ENCODE measurements at places on chromosomes 2 and 18. TPM values are rescaled to one million over a fixed set of nuclear protein-coding genes. Genes with fewer than 3 reads are reported as not detected.

DNA sequence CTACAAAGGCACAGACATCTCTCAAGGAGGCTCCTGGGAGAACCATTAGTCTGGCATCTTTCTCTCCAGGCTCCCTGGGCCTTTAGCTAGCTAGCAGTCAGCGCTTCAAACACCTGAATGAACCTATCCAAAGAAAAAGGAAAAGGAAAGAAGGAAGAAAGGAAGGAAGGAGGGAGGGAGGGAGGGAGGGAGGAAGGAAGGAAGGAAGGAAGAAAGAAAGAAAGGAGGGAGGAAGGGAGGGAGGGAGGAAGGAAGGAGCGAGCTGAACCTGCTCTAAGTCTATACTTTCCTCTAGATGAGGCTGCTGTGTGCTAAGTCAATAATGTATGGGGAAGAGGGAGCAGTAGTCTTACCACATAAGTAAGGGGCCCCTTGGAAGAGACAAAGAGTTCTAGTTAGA is 5.1 kb upstream of the BCL11A start:
- DNase-seq, result no peak

GRCh38 chr18:79353267-79353666 is 42.5 kb upstream of the NFATC1 start:
- DNase-seq, result no peak

- no peak for DNase-seq
Observed at GRCh38 chr2:236171181-236171679, 3.0 kb upstream of the GBX2 start.

Gene ERBB4
- total RNA-seq, result 29.3 TPM

Gene SERPINB2
- total RNA-seq, result 9.3 TPM

DNA sequence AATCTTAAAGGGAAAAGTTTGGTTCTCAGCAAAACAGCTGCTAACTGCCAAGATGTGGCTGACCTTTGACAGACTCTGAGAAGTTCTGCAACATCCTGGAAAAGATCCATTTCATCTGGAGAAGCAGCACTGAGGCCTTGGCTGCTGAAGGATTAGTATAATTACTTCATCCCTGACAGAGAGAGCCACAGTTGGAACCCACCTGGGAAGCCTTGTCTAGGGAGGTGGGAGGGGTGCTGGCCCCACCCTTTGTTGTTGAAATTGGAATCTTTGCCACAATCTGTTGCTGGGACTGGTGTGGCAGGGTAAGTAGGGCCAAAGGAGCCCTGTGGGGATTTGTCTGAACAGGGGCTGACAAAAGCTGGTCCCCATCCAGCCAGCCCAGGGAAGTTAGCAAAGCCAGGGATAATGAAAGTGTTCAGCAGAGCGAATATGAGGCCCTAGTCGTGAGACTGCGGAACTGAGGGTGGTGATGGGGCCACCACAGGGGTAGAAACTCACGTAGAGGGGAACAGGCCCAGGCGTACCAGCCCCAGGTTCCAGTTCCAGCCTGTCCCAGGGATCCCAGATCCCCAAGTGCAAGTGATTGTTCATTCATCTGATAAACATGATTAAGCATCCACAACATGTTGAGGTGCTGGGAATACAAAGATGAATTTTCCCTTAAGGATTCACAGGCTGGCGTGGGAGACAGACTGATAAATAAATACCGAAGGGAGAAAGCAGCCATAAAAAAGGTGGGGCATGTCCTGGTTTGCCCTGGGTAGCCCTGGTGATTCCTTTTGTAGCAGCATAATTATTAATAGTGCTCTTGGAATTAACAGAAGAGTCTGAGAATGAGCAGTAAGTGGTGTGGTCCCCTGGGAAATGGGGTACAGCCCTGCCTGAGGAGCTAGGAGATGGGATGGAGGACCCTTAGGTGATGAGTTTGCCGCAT is 60.0 kb downstream of the MYO1B start:
- DNase-seq, result no peak

GRCh38 chr2:133591164-133591563 is 22.9 kb upstream of the NCKAP5 start:
- no peak for DNase-seq

GRCh38 chr2:43890855-43891254 is 52.1 kb downstream of the ABCG8 start:
- DNase-seq, result no peak

Gene PLCL1
- total RNA-seq, result 26.2 TPM

Gene LRRC30
- not detected for total RNA-seq

Gene EML6
- 0.81 TPM for total RNA-seq

DNA sequence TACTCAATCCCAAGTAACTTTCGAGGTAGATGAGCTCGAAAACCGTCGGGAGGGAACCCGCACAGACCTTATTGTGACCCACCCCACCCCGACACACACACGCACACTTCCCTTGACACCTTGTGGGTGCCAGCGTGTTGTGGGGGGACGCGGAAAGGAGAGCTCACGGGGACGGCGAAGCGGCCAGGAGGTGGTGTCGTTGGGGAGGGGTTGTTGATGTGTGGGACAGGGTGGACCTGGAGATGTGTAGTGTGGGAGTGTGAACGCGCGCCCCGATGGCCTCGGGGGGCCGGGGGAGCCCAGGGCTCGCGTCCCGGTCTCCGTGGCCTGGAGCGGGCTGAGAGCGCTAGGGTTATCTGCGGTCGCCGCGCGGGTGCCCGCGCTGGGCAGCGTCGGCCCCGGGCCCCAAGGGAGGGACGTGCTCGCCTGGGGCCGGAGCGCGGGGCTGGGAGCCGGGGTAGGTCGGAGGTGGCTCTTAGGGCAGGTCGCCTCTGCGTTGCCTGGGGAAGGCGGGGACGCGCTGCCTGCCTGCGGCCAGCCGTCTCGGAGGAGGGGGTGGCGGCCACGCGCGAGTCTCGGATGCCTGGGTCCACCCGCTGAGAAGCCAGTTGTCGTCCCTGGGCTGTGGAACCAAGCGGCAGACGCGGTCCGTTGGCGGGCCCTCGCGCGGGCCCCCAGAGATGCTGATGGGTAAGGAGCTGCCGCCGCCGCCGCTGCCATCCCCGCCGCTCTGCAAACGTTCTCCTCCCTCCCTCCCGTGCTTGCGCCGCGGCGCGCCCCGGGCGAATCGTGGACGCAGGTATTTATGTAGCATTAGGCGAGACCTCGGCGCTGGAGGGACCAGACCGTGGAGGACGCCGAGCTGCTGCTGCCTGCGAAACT is 1.6 kb downstream of the KLHL29 start:
- DNase-seq, result no peak

- DNase-seq, result no peak
Observed at GRCh38 chr18:79507076-79507545, 111.4 kb downstream of the NFATC1 start.

GRCh38 chr2:60862642-60863041 is 18.7 kb upstream of the REL start:
- no peak for DNase-seq

- no peak for DNase-seq
Observed at GRCh38 chr2:125095826-125096225, 1070.7 kb downstream of the CNTNAP5 start.

Gene RUFY4
- 0.68 TPM for total RNA-seq

- no peak for DNase-seq
Observed at GRCh38 chr2:47964722-47965434, 58.6 kb upstream of the FBXO11 start.

Gene C2orf72
- not detected for total RNA-seq

DNA sequence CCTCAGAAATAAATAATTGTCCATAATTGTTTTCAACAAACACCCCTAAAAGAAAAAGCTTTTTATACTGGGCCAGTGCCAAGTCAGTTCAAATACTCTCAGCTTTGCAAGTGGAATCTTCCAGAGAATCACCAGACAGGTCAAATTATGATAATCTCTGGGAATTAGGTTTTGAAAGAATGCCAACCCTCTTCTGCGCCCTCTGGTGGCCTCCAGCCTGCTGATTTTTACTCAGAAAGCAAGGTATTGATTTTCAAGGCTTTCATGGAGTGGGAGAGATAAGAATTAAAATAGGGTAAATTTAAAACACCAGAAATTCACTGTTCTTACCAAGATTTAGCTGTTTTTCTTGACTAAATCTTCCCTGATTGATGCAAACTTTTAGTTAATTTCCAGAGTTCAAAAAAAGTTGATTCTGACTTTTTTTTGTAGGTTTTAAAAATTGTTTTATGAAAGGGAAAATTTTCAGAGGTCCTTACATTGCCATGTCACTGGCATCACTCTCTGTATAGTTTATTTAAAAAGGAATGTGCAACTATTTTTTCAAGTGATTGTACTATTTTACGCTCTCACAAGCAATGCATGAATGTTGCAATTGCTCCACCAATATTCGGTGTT is 282.9 kb upstream of the TNP1 start:
- no peak for DNase-seq

DNA sequence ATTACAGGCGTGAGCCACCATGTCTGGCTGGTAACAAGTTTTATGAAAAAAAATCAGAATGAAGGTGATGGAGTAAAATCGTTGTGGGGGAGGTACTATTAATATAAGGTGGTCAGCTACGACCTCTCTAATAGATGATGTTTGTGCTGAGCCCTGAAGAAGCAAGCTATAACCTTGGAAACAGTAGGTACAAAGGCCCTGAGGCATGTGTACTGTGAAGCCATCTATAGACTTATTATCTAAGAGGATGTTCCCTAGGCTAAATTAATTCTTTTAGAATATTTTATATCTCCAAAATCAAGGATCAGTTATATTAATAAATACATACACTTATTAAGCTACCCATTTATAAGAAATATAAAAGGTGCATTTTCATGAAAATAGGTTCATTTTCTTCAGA is 23.3 kb upstream of the SSB start:
- no peak for DNase-seq

Gene NEU2
- not detected for total RNA-seq

- no peak for DNase-seq
Observed at GRCh38 chr2:216499641-216500218, 1.1 kb downstream of the RPL37A start.

DNA sequence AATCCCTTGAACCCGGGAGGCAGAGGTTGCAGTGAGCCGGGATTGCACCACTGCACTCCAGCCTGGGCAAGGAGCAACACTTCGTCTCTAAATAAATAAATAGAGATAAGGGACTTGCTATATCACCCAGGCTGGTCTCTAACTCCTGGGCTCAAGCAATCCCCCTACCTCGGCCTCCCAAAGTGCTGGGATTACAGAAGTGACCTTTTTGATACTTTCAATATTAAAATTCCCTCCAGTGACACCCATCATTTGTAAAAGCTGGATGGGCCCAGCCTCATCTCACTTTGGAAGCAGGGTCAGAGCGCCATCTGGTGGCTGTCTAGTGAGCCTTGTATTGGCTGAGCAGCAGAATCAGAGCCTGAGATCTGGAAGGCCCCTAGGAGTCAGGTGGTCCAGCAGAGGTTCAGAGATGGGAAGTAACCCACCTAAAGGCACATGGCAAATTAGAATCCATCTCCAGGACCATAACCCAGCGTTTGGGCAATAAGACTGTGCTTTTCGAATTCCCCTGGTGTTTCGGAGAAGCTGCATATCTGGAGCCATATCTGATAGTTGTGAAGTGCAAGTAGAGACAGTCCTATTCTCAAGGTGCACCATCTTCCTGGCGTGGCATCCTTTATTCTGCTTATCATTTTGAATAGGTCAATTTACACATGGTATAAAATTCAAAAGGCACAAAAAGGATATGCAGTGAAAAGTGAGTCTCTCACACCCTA is 18.3 kb upstream of the SLC35F6 start:
- DNase-seq, result peak; percentile 49

- DNase-seq, result no peak
Observed at GRCh38 chr2:65057391-65058052, 1.3 kb downstream of the CEP68 start.

DNA sequence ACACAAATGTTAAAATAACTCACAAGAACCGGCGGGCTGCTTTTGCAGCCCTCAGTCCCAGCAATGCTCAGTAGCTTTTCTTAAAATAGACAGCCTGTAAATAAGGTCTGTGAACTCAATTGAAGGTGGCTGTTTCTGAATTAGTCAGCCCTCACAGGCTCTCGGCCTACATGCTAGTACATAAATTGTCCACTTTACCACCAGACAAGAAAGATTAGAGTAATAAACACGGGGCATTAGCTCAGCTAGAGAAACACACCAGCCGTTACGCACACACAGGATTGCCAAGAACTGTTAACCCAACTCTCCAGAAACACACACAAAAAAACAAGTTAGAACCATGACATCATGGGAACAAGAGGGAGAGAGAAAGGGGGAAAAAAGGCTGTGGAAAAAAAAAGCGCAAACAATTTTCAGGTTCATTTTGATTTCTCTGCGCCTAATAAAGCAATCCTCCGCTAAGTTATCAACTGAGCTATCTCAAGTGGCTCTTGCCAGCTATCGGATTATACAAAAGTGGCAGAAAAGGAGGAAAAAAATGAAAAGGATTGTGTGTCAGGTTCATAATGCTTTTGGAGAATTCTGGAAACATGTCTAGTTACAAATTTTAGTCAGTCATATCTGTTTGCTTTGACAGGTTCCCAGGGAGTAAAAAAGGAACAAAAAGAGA is 89.1 kb downstream of the ZEB2 start:
- DNase-seq, result no peak

- no peak for DNase-seq
Observed at GRCh38 chr2:223055836-223056235, 3.8 kb downstream of the KCNE4 start.

- DNase-seq, result no peak
Observed at GRCh38 chr18:7958081-7958896, 391.2 kb downstream of the PTPRM start.

Gene AQP4
- not detected for total RNA-seq

Gene SNTG2
- 8.9 TPM for total RNA-seq

DNA sequence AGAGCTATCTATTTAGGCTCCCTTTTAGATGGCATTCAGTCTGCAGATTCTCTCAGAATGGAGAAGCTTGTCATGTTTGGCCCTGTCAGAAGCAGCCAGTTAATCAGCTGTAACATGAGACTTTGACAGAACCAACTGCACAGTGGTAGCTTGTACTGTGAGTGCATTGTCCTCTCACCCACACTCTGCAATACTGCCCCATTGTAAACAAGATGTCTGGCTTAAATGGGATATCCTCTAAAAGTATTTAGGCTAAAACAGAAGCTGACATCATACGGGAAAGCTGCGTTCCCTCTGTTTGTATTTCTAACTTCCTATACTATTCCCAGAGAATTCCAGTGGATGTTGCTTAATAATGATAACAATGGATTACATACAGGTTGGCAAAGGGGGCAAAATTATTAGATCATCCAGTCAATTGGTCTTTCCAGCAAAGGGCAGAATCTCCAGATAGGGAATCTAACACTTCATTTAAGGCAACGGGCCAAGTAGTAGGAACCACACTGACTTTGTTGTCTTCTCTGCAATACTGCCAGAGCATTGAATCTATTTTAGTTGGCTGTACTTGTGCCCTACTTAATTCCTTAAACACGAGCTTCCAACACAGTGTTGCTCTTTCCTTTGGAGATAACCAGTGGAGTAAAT is 15.4 kb upstream of the STAT4 start:
- no peak for DNase-seq

GRCh38 chr18:25192065-25192464 is 159.9 kb downstream of the ZNF521 start:
- no peak for DNase-seq

Gene TMEM247
- not detected for total RNA-seq

DNA sequence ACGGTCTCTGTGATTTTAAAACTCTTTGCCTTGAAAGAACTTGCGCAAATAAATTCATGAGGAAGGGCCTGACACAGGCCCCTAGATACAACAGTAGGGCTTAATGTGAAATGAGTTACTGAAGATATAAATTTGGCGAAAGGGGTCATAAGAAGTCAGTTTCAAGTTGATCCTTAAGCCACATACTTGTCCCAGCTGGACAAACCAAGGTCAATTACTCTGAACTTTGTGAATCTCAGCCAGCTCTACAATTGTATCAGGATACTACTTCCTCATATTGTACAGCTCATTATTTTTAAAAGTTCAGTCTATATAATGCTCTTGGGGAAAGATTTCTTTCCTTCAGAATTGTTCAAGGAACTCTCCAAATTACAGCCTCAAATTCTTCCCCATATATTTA is 432.8 kb downstream of the METTL4 start:
- DNase-seq, result no peak

GRCh38 chr18:54973046-54973445 is 13.8 kb upstream of the CCDC68 start:
- DNase-seq, result no peak

Measured in thoracic aorta (tissue), 2 donors.